Uterus (tissue), 4 donors: ENCODE measurements at places on chromosomes 11 and 22. TPM values are rescaled to one million over a fixed set of nuclear protein-coding genes. Genes with fewer than 3 reads are reported as not detected.

DNA sequence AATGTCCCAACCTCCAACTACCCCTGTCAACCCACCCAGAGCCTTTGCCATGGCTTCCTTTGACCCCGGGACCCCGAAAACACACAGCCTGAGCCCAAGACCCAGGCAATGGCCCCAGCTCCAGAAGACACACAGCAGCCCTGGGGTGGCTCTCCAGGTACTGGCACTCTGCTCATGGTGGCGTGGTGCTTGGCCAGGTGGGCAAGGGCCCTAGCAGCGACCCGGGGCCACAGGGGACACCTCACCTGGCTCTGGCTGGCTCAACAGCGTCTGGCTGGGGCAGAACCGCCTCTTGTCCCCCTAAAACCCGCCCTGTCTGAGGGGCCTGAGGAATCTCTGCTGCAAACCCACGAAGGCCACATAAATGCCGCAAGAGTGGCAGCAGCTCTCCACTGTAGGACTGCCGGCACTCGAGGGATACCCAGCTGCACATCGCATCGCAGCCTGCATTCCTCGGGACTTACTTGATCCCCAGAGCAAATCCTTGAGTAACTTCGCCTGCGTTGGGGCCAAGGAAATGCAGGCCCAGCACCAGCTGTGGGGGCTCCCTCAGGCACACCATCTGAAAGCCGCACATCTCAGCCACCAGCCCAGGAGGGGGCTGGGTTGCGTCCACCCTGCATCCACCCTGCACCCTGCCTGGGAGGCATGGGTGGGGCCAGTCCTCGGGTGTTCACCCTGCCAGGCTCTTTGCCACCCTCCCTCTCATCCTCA lies 23.1 kb upstream of the GNB1L start:
- peak; percentile 12 for DNase-seq

DNA sequence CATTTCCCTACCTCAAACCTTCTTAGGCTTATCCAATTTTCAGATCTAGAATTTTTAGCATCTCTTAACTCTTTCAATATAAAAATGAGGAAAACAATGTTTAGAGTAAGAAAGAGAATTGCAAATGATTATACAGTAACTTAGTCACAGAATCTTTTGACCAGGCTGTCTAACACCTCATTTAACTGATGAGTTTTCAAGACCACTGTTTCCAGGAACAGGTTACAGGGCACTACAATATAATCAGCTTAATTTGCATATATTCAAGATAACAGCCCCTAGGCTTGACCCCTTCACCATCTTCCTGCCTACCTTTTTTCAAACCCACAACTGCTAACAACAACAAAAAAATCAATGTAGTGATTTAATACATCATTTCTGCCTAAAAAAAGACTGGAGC lies 12.7 kb downstream of the NUMA1 start:
- DNase-seq, result no peak

- DNase-seq, result no peak
Measured at GRCh38 chr11:92159931-92160330, 64.7 kb upstream of the FAT3 start.

- DNase-seq, result no peak
Measured at GRCh38 chr11:103582351-103582909, 454.0 kb upstream of the DDI1 start.

DNA sequence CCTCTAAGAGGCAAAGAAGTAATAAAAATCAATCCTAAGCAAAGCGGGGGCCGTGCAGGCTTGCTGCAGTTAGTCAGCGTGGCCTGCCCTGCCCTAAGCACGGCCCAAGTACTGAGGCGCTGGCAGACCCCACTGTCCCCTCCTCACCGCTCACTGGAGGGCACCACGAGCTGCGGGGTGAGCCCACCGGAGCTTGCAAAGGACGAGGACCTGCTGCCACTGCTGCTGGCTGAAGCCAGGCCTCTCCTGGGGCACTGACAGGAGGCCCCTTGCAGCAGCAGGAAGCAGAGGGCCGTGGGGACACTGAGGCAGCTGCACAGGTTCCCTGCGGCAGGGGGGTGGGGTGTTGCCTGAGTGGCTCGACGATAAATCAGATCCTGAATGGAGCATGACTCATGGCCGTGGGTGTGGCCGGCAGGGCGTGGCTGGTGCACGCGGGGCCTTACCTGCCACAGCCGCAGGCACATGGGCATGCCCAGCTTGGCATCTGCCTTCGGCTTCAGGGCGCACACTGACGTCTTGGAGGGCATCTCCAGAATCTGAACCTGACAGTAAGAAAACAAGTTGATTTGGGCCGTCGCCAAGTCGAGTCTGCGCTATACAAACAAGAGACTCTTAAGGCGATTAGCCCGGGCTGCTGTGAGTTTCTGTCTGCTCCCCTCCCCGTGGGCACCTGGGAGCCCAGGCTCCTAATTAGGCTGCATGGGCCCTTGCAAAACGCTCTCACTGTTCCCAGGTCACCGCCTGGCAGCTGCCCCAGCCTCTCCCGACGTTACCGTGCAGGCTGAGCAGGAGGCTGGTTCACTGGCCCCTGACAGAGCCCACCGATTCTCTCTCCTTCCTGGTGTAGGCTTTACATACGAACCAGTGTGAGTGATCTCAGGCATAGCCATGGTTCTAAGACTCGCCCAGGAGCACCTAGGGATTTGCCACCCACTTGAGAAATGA lies 45.9 kb downstream of the TBX1 start:
- DNase-seq, result peak; percentile 38

- no peak for DNase-seq
Measured at GRCh38 chr11:113334183-113334582, 19.8 kb downstream of the TTC12 start.

- no peak for DNase-seq
Measured at GRCh38 chr11:93732237-93732892, 8.9 kb downstream of the TAF1D start.

- no peak for DNase-seq
Measured at GRCh38 chr22:23151827-23152226, 6.5 kb downstream of the RAB36 start.

DNA sequence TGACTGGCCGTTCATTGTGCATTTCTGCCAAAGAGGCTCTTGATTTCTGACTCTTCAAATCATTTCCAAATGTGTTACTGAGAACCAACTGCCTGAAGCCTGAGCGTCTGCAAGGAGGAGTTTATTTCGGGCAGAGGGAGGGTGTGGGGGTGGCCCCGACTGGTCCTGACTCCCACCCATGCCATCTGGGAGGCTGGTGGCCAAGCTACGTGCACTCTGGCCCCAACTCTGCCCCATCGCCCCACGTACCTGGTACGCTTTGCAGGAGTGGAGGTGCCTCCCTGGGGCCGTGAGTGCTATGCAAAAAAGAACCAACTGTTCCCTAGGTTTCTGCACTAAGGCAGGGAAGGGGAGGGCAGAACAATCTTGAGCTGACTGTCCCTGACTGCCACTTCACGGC lies 846.8 kb downstream of the BRD1 start:
- DNase-seq, result no peak

- no peak for DNase-seq
Measured at GRCh38 chr22:49566693-49567092, 261.0 kb downstream of the BRD1 start.

GRCh38 chr11:97163631-97164191 lies 773.9 kb downstream of the JRKL start:
- no peak for DNase-seq

DNA sequence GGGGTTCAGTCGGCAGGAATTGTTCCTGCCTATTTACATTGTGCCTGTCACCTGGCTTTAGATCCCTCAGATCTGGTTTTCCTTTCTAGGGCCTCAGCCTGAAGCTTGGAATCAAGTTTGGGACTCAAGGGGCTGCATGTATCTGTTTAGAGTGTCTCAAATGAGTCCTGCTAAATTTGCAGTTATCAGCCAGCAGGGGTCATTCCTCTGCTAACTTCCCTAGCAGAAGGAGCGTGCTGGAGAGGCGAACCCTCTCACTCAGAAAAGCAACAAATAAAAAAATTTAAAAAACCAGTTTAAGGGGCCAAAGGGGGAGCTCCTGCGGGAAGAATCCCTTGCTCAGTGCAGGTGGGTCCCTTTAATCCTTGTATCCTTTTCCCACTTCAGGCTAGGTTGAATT lies 1220.2 kb downstream of the JRKL start:
- DNase-seq, result no peak

- no peak for DNase-seq
Measured at GRCh38 chr11:2561696-2562581, 117.1 kb downstream of the KCNQ1 start.

GRCh38 chr11:27553186-27553585 lies 46.6 kb upstream of the LIN7C start:
- DNase-seq, result no peak

DNA sequence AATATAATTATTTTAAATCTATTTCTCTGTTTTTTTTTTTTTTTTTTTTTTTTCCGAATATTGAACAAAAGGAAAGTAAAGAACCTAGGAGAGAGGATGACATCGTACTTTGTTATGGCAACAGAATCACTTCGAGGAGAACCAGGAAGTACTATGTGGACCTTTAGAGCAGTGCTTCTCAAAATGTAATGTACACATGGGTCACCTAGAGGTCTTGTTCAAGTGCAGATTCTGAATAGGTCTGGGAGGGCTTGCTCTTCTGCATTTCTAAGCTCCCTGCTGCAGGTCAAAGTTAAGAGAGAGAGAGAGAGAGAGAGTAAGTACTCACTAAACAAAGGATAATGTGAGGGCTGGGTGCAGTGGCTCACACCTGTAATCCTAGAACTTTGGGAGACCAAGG lies 419.5 kb upstream of the TENM4 start:
- DNase-seq, result no peak

The SCGB1A1 gene
- total RNA-seq, result not detected

The PANX2 gene
- not detected for total RNA-seq

The HORMAD2 gene
- total RNA-seq, result not detected

The CCDC82 gene
- total RNA-seq, result 36.9 TPM

The TRAF6 gene
- total RNA-seq, result 17.1 TPM

The MS4A12 gene
- total RNA-seq, result not detected

The FAM181B gene
- 0.91 TPM for total RNA-seq

The ISX gene
- under 0.01 TPM for total RNA-seq

The PATE3 gene
- not detected for total RNA-seq

The MRGPRX3 gene
- not detected for total RNA-seq

The AIFM3 gene
- 3.2 TPM for total RNA-seq

The CNGA4 gene
- 0.26 TPM for total RNA-seq

The HEPHL1 gene
- not detected for total RNA-seq
